ENCODE measurements at places on chromosomes 4 and X.
A peak's percentile ranks its signal among the peaks of the same experiment; 100 is the strongest.

DNA sequence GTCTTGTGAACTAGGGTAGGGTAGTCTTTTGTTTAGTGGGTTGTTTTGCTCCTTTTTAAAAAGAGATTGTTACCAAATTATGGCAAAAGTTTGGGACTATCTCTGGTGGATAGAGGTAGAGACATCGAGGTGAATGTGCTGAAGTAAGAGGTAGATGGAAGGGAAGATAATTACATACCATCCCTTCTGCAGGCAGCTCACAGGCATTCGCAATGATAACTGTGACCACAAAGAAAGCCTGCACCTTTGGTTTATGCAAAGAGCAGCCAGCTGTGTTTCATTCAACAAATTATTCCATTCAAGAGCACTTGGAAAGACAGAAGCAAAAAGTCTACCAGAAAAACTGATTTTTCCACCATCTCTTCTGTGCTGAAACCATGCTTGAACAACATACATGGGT lies 155.6 kb downstream of the GATB start:
- no peak for DNase-seq

DNA sequence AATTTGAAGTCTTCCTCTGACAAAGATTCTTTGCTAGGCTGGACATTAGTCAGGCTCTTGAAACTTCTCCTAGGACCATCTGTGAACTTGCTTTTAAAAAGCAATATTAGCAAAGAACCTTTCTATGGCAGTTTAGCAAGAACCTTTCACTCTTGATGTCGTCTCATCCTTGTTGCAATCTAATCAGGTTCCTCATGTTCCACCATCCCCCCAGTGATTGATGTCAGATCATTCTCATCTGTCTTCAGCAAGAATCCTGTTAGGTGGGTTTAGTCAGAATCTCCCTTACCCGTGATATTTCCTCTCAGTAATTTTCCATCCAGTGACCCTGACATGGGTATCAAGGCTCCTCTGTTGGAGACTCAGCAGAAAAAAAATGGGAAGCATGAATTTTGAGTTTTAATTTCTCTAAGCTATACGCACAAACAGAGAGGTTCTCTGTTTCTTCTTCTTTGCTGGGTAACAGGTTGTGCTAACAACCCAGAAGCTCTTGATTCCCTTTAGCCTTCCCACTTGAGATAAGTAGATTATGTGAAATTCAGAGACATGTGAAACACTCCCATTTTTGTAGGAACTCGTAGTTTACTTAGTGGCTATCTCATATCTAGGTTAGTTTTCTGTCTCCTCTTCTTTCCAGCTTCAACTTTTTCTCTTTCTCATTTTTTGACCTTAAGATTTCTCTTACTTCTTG lies 507.4 kb downstream of the C4orf33 start:
- no peak for DNase-seq

DNA sequence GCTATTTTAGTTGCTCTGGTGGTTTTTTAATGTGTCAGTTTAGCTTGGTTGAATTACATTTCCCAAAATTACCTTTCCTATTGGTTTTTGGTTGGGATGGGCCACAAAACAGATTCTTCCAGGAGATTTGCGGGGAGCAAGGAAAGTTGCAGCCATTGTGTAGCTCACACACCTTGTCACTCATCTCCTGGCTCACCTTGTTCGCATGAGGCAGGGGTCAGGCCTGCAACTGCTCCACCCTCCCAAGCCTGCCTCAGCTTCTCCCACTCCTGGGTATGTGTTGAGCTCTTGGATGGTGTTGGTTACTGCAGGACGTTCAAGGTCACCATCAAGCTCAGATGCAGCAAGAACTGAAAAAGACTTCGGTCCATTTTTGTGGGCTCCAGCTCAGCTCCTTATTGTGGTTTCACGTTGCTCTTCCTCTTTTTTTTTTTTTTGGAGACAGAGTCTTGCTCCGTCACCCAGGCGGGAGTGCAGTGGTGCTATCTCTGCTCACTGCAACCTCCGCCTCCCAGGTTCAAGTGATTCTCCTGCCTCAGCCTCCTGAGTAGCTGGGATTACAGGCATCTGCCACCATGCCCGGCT lies 95.6 kb upstream of the METTL14 start:
- DNase-seq = no peak

DNA sequence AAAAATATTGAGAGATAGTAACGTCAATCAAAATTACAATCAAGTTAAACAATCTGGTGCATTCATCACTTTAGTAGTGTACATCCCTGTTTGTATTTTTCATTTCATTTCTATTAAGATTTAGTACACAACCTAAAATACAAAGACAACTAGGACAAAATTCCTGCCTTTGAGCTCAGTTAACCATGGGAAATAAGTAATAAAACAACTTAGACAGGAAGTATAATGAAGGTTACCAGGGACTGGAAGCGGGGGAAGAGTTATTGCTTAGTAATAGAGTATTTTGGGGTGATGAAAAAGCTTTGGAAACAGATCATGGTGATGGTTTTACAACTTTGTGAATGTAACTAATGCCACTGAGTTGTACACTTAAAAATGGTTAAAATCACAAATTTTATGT lies 25.6 kb upstream of the ATXN3L start:
- no peak for DNase-seq

GRCh38 chr4:58144721-58145120 lies 1034.5 kb upstream of the IGFBP7 start:
- DNase-seq = no peak

DNA sequence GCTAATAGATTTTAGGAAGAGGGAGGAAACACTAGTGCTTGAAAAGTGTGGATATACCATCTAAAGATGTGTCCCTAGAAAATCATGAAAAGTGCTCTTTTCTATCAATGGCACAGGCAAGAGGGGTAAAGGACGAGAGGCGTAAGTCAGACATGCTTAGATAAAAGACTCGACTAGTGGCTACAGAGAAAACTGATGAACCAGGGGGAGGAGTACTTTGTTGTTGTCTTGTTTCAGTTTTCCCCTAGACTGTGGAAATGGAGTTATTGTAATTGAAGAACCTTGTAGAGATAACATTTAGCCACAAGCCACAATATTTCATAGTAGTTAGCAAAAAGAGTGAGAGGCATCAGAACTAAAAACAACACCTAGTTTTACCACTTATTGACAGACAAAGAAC lies 21.4 kb downstream of the GALNTL6 start:
- peak; percentile 1 for DNase-seq

DNA sequence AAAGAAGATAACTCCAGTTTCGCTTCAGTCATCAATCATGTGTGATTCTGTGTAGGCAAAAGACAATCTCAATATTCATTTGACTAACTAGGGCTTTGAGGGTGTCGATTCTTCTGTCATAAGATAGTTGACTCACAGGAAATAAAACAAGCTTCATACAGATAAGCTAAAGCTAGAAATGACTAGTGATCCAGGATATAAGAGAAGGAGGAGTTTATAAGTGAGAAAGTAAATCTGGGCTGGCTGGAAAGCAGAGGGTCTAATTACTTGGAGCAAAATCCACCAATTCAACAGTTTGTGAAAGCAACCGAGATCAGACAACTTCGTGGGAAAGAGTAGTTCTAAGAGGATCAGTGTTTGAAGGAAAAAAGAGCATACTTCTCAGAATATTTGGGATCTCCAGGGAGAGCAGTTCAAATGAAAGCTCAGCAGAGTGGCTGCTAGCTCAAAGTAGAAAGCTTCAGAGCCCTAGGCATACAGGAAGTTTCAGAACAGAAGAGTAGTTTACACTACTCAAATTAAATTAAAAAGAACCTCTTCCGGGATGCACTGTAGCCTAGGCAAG lies 429.3 kb downstream of the INPP4B start:
- DNase-seq = peak; percentile 73

DNA sequence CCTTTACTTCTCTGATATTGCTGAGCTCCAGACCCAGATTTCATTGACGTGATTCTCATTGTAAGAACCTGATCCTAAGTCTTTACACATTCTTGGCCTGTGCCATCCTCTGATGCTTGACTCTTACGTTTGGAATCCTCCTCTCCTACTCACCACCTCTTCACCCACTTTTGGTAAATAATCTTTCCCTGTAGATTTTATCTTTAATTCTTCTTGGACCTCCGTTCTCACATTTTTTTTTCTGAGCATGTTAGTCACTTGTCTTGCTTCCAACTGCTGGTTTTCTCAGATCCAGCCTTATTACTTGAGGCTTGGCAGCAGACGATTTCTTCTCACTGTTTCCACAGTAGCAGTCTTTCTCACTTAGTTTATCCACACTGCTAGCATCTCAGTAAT lies 12.4 kb upstream of the SH3RF1 start:
- DNase-seq = peak; percentile 48

GRCh38 chr4:8916351-8916885 lies 44.8 kb upstream of the HMX1 start:
- DNase-seq = peak; percentile 37

DNA sequence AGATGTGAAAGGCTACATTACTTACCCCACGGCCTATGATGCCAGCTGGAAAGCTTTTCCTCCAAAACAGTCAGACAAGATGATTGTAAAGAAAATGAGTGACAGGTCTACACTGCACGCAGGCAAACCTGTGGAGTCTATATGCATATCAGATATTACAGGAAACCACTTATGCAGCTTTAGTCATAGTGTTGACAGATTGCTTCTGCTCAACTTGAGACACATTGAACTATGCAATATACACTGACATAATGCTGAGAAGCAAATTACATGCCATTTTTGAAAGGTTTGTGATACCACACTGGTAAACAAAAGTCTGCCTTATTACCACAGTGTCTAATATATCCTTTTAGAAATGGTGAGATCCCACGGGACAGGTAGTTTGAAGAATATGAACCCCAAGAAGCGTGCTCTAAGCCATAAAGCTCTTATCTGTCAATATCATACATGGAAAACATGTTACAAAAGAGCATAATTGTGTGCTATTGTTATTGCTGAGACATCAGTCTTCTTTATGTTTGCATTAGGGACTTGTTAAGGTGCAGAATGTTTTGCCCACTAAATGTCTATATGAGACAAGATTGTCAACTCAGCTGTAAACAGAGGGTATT lies 1835.8 kb upstream of the TENM3 start:
- no peak for DNase-seq

DNA sequence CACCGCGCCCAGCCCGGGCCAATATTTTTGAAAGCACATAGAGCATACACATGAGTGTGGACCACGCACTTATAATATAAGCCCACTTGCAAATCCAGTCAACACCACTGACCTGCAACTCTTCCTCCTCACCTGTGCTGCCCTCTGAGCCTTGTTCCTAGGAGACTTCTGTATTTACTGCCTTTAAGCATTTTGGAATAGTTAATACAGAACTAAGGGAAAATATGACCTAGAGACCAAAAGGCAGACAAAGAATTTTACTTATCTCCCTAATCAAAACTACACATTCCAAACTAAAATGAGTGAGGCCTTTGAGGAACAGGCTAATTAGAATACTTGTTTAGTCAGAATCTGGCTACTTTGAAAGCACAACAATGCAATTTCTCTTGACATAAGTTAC lies 89.1 kb downstream of the RELL1 start:
- no peak for DNase-seq

Data from A172 (cell line).